ENCODE measurements at places on chromosomes 2 and 18.

DNA sequence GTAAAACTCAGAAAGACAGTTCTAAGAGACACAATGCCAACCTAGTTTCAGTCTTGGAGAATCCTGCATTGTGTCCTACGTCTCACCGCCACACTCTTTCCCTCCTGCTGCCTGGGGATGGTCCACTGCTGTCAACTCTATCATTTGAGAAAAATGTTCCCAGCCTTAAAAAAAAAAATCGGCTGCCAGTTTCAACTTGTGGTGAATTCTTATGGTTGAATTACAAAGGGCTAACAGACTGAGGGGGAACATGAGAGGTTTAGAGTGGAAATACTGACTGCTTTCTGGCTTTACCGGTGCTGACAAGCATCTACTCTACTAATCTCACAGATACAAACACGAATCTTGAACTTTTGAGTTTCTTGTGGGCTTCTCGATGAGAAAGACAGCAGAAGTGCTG is 74.0 kb downstream of the NAB1 start:
- no peak for DNase-seq

GRCh38 chr2:207165121-207166038 is at the start of gene KLF7:
Gene KLF7 (minus strand): TSS chr2:207165948. CDS start chr2:207165568, 380 bp downstream.
- DNase-seq: no peak

DNA sequence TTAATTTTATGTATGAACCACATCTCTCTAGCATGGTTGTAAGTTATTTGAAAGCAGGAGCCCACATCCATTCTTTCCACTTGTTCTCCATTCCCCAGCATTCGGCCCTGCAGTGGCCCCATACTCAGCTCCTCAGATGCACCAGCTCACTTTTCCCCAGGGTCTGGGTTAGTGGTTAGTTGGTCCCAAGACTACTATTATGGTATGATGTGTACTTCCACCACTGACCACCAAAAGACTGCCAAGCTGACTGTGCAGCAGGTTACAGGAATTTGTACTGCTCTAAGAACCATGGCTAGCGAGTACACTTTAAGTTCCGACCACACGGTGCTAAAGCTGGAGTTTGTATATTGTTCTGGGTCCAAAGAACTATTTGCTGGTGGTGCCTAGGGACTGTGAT is 413.6 kb upstream of the TCF4 start:
- DNase-seq: no peak

DNA sequence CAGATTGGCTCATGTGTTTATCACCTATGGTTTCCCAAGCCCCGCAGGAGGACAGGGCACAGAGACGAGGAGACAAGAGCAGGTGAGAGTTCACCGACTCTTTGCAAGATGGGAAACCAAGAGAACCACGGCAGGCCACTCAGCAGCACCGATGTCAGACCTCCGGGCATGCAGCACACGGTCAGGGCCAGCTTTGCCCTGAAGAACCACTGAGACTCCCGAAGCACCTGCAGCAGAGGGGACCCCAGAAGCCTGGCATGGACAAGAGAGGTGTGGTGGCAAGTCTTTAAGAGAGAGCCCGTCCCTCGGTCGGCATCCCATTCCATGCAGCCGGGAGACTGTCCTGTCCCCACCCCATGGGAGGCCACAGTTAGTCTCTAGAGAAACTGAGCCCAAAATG is 36.6 kb upstream of the TAF1B start:
- DNase-seq: no peak

- DNase-seq: no peak
These were observed 58.0 kb downstream of the DDX1 start for GRCh38 chr2:15649561-15650255.

DNA sequence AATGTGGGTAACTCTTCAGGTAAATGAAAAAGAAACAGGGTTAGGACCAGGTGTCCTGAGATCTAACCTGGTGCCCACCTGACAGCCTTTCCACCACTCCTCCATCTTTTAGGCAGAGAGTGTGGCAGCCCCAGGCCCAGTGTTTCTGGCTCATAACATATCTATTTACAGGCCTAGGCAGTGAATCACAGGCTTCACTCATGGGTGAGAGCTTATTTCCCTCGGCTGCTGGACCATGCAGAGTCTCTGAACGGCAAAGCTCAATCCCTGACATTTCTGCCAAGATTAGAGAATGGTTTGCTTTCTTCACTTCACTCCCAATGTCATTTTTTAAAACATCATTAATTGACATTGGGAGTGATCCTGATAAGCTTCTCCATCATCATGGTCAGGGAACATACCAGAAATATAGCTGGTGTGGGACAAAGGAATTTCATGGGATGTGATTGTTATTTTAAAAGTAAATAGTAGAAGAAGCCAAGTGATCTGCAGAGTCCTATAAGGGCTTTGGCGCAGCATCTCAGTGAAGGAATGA is 323.9 kb downstream of the SETBP1 start:
- no peak for DNase-seq

- no peak for DNase-seq
These were observed 103.2 kb downstream of the ZNF521 start for GRCh38 chr18:25248755-25249154.

DNA sequence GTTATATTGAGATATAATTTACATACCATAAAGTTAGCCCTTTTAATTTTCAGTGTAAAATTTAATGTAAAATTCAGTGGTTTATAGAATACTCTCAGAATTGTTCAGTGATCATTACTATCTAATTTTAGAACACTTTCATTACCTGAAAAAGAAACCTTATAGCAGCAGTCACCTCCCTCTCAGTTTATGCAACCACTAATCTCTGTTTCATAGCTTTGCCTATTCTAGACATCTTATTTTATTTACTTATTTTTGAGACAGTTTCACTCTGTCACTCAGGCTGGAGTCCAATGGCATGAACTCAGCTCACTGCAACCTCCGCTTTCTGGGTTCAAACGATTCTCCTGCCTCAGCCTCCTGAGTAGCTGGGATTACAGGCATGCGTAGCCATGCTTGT is 479.6 kb downstream of the DPP10 start:
- DNase-seq: no peak

Data from T-helper 2 cell (primary cell).